ENCODE measurements at places on chromosomes 16 and 17.
A peak's percentile ranks its signal among the peaks of the same experiment; 100 is the strongest.

DNA sequence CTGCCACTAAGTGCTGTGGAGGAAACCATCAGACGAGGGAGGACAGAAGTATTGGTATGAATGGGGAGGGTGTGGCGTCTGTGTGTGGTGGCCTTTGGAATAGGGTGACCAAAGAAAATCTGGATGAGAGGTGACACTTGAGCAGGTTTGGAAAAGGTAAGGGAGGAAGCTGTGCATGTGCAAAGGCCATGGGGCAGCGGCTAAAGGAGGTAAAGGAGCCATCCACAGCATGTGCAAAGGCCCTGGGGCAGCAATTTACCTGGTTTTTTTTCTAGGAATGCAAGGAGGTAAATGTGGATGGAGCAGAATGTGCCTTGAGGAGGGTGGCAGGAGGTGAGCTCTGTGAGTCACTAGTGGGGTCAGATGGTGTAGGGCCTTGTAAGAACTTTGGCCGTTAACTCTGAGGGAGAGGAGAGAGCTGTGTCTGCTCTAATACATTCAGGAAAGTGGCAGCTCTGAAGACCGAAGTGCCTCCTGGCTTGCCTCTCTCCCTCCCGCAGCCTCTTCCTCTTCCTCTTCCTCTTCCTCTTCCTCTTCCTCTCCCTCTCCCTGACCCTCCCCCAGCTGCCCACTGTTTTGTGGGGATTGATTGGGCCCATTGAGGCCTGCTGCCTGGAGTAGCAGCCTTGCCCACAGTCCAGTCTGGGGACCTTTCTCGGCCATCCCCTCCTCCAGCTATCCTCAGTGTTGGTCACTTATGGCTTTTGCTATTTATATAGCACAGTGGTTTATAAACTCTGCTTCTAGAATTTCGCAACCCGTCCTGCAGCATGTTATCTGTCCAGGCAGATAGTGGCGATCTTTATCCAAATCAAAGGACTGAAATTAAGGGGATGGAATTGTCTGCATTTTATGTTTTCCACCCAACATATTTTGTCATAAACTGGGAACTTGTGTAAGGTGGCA, 38.7 kb downstream of the CMIP start:
- no peak for DNase-seq

- no peak for DNase-seq
Measured at GRCh38 chr16:79988089-79988488, 387.6 kb upstream of the MAF start.

DNA sequence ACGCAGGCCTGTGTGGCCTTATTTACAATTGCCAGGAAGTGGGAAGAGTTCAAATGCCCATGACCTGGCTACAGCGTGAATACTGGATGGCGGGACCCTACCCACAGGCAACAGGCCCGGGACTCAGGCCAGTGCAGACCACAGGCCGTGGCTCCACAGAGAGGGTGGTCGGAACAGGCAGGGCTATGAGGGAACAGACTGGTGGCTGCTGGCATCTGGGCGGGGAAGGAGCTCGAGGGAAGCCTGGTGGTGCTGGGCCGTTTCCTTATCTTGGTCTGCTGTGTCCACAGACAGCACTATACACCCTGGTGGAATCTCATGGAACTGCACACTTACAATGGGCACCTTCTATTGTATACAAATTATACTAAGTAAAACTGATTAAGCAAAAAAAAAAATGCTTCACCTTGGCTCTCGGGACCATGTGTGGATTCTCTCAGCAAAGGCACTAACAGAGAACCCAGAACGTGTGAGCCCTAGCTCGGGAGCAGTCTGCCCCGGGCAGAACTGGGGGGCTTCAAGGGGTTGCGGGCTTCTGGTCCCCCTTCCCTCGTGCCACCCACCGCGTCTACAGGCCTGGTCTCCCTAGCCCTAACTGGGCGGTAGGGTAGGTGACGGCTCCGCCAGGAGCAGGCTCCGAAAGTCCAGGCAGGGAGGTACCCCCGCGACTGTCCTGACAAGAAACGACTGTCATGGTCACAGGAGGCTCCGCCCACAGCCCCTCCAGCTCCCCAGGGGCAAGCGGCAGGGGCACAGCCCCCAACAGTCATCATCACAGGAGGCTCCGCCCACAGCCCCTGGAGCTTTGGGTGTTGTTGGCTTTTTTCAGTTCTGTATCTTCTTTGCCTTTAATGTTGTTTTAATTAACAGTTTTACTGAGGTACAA, 21.8 kb downstream of the CEP131 start:
- DNase-seq, result no peak

DNA sequence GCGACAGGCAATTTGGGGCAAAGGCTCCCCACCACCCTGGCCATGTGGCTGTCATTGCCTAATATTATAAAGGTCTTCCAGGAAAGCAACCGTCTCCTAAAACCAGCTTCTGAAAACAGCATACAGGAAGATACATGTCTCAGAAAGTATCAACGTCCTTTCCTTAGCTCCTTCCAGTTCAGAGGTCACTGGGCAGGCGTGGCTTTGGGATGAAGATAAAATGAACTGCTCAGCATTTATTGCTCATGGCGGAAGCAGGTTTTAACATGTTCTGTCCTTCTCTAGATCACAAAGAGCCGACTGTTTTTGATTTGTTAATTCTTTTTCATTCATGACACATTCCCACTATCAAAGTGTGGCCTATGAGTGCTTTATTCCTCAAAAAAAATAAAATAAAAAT, 8.0 kb downstream of the CFAP20 start:
- DNase-seq, result no peak

GRCh38 chr17:55348749-55349354, 72.8 kb downstream of the MMD start:
- peak; percentile 47 for DNase-seq

DNA sequence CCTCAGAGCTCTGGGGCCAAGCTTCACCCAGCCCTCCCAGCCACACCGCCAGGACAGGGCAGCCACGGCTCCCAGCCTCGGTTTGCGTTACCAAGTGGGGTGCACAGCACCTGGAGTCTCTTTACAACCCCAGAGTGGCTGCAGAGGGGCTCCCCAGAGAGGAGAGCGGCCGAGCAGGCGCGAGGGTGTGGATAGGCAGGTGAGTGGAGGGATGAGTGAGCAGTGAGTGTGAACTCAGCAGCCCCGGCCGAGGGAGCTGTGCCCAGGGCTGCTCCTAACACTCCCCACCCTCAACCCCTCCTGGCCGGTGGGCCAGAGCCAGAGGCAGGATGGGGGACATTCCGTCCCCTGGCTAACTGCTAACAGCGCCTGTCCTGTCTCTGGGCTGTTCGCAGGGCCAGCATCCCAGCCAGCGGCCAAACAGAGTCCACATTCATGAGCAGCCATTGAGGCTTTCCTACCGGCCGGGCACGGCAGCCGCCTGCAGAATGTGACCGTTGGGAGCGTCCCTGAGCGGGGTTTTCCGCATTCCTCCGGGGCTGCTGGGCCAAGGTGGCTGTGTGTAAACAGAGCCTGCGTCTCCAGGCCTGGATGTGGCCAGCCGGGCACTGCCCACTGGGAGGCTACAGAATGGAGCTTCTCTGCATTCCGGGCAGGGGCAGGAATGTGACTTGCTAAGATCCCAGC, 5.3 kb downstream of the ZNF469 start:
- no peak for DNase-seq

DNA sequence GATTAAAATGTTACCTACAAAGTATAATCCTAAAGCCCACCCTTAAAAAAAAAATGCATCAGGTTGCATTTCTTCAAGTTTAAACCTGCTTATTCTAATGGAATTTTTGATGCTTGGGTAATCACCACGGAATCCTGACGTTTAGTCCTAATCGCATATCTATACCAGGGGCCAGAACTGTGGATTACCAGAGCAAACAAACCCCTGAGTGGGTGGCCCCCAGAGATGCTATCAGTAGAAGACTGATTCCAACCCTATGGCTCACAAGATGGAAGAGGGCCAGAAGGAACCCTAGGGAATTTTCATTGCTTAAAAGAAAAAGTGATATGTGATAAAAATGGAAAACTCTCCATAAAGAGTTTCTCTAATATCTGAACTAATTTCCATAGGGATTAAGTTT, 152.2 kb upstream of the NOG start:
- DNase-seq, result no peak

DNA sequence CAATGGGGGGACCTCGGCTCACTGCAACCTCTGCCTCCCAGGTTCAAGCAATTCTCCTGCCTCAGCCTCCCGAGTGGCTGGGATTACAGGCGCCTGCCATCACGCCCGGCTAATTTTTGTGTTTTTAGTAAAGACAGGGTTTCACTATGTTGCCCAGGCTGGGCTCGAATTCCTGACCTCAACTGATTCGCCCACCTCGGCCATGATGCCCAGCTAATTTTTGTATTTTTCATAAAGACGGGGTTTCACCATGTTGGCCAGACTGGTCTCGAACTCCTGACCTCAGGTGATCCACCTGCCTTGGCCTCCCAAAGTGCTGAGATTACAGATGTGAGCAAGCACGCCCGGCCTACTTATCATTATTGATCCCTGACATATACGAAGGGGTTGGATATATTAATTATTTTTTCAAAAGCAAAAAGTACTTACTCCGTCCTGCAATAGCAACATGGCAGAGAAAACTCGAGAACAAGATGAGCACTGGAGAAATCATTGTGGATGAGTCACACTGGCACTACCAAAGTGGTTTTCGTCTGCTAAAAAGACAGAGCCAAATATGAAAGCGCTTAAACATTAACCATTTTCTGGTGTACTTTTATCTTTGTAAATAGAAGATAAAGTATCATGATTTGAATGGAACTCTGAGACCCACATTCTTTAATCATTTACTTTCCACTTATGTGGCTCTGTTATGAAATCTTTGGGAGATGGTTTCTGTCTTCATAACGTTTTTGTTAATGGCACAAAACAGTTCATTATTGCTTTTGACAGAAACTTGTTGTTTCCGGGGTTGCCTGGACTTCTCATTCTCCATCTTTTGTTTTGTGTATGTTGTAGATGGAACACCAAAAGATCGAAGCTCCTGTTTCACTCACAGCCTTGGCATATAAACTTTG, at the start of gene APOH:
TSS of gene APOH (minus strand) at position 529 of the 896 bp plus-strand sequence. CDS start at position 493, 36 bp downstream.
- DNase-seq, result no peak

DNA sequence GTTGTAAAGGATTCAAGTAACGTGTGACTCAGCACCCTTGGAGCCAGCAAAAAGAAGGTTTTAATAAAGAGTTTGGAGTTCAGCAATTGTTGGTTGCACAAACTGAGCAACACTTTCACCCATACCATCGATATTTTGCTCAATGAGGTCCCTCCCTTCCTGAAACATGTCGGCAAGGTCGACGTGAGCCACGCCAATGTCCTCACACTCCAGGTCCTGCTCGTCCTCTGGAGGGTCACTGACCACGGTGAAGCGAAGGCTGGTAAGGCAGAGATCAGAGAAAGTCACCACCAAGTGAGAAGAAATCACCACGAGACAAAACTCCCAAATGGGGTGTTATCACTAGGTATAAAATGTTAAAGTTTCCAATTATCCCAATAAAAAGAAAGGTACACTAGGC, 98.3 kb downstream of the RPGRIP1L start:
- DNase-seq, result no peak

Data from NCI-H2107 (cell line).